ENCODE measurements at places on chromosomes 4 and X. TPM values are rescaled to one million over a fixed set of nuclear protein-coding genes. Genes with fewer than 3 reads are reported as not detected.

TNMD gene
- total RNA-seq: under 0.01 TPM

NEUROG2 gene
- total RNA-seq: not detected

ATOH1 gene
- total RNA-seq: not detected

S100P gene
- 0.06 TPM for total RNA-seq

TLR3 gene
- 1.9 TPM for total RNA-seq
